ENCODE measurements at places on chromosomes 5 and 9. TPM values are rescaled to one million over a fixed set of nuclear protein-coding genes. Genes with fewer than 3 reads are reported as not detected.

- peak; percentile 62 for DNase-seq
These were observed 31.6 kb downstream of the PTGS1 start for GRCh38 chr9:122402403-122402871.

- DNase-seq, result no peak
These were observed 116.5 kb downstream of the TRPM6 start for GRCh38 chr9:74771262-74771585.

DNA sequence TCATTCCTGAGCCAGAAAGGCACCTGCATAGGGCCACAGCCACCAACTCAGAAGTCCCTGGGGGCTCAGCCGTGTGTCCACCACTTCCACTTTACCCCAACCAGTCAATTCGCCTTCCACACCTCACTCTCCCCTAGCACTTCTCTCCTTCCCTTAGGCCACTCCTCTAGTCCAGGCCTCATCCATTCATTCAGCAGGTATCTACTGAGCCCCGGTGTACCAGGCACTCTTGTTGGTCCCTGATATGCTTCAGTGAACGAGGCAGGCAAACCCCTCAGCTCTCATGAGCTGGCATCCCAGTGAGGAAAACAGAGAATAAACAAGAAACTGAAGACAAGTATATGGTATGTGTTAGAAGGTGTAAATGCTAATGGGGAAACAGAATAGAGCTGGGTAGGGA is 28.7 kb downstream of the NDUFA8 start:
- DNase-seq, result no peak

- DNase-seq, result no peak
These were observed 548.8 kb upstream of the IZUMO3 start for GRCh38 chr9:25094518-25094917.

The BAAT gene
- total RNA-seq, result not detected

GRCh38 chr5:91095786-91096385 is 287.2 kb downstream of the ARRDC3 start:
- no peak for DNase-seq

GRCh38 chr9:126394802-126395201 is 68.2 kb downstream of the MVB12B start:
- no peak for DNase-seq

- DNase-seq, result no peak
These were observed 53.8 kb downstream of the ABHD17B start for GRCh38 chr9:71857159-71857558.

- no peak for DNase-seq
These were observed 77.9 kb upstream of the RPS23 start for GRCh38 chr5:82356021-82356420.

The CCDC183 gene
- 1.3 TPM for total RNA-seq

The ACSL6 gene
- 1.8 TPM for total RNA-seq

DNA sequence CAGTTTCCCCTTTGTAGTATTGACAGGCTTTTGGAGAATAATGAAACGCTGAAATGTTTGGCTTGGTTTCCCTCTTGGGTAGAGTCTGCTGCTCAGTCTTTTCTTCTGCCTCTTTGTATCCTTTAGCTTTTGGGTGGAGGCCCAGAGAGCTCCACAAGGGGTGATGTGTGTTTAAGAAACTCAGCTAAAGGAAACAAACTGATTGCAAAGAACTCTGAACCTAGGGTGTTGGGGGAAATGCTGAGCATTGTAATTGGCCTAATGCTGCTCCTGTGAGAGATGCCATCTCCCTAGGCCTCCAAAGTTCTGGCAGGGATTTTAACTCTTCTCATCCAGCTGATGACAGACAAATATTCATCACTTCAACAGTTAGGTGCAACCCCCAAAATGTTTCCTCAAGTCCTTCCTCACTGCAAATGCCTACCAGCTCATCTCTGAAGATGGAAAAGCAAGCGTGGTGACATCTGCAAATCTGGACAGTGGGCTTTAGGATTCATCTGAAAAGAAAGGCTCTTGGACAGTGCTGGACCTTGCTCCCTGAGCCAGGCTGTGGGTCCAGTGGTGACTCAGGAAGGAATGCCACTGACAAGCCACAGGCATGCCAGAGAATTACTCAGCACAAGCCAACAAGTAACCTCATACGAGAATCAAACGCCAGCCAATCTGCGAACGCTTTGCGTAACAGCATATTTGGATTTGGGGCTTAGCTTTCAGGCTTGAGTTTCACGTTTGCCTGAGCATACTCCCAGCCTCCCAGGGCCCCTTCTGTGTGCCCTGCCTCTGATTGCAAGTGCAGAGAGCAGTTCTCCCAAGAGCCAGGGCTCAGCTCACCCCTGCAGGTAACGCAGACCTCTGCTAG is 30.5 kb upstream of the ZSWIM6 start:
- no peak for DNase-seq

GRCh38 chr9:108528231-108528630 is 327.6 kb downstream of the ACTL7B start:
- no peak for DNase-seq

GRCh38 chr5:127985811-127986325 is 97.7 kb upstream of the SLC12A2 start:
- no peak for DNase-seq

DNA sequence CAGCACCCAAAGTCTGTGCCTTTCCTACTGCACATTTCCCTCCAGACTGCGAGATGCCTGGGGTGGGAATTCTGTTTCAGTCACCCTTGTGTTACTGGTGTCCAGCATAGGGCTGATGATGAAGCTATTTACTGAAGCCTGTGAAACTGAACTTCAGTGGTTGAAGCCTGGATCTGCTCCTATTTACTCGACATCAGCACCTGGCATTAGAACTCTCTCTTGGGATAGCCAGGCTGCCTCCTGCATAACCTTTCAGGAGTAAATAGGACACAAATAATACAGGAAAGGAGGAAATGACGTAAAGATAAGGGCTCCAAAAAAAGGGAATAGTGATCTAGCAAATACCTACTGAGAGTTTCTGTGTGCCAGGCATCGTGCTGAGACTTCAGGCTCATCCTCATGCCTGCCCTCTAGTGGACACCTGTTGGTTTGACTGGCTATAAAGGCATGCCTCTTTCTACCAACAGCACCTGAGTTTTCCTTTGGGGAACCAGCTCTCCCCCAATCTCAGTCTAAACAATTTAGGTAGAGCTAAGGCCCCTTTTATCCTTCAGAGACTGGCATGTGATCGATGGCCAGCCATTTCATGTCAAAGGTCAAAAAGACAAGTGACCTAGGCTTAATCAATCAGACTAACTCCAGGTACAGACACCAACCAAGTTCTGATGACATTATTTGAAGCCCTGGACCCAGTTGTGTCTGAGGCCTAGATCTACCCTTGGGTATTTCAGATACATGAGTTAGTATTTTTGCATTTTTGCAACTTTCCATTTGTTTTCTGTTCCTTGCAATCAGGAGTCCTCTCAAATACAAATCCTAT is 192.1 kb upstream of the TRIM32 start:
- DNase-seq, result no peak

DNA sequence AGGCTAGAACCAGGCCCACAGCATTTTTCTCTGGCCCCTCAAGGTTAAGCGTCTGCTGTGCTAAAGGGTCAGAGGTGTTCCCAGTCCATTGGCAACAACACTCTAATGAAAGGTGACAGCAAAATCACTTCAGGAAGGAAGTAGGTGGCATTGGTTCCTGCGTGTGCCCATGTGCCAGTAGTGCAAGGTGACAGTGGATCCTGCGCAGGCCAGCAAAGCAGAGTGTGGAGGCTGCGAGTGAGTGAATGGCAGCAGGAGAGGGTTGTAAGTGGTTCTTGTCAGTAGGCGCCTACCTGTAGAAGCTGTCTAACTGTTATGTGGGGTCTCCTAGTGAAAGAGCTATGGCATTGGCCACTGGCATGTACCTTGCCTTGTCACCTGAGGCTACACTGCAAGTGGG is 898.2 kb upstream of the TYRP1 start:
- DNase-seq, result no peak

The ZNF883 gene
- 0.16 TPM for total RNA-seq

DNA sequence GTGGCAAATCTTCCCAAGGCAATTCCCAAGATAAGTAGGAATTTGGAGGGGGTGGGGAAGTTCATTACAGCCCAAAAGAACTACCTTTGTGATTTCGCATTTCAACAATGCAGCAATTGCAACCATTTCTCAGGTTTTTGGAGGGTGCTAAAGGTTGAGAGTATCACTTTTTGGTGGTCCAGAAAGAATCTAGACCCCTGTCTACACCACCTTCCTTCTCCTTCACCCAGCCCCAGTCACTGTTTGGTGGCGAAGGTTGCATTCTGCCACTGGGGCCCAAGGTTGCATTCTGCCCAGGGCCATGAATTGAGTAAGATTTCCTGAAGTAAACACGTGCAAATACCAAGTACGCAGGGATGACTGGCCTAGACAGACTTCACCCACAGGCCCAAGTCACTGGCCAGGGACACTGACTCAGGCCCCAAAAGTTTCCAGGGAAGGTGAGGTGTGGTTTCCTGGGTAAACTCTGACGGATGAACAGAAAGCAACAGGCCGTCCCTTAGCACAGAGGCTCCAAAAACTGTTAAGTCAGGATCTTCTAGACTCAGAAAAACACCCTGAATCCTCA is 5.7 kb downstream of the PDE6A start:
- DNase-seq, result no peak

DNA sequence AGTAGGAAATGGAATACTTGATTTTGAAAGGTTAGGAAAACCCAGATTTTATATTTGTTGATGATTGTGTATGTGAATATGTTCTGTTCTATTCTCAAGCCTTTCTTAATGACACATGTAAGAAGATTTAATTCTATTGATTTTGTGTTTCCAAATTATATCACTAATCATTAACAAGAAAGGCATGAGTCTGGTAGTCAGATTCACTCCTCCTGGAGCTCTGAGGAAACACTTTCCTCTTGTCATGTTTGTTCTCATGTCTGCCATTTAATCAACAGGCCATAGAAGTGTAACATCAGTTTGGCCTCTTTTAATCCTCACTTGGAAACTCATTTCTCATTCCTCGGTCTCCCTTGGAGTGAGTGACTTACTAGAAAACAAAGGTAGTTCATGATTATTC is 40.6 kb upstream of the F2R start:
- no peak for DNase-seq

The PCDHB3 gene
- total RNA-seq, result not detected

GRCh38 chr5:158288272-158288657 is 429.3 kb upstream of the CLINT1 start:
- DNase-seq, result no peak

The CLIC3 gene
- total RNA-seq, result not detected

DNA sequence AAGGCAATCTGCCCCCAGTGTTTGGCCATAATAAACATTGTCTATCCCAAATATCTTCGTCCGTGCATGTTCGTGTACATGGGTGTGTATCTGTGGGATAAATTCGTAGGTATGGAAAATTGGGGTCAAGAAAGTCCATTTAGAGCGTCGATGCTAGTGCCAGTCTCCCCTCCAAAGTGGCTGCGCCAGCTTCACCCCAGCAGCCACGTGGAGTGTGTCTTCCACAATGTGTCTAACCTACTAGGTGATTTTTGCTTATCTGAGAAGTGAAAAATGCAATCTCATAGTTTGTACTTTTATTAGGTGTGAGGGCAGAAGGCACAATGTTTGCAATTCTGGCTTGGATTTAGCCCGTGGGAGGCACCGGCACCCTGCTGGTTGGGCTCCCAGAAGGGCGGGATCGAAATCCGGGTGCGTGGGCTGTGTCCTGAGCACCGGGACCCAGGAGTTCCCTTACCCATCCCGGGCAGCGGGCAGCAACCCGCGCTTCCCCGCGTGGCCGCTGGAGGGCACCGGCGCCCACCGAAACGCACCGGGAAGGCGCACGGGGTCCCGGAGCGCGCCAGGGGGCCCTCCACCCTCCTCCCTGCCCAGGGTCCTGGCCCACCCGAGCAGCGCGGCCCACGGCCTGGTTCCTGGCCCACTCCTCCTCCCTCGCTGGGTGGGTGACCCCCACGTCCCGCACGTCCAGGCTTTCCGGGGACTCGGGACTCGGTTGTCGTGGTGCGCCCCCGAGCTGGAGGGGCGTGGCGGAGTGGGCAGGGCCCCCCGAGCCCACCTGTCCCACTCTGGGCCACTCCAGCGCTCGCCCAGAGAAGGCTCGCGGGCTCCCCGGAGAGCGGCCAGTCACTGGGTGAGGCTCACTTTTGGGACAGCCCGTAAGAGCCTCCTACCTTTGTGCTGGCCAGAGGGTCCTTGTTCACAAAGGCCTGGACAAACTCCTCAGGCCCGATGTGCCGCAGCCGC is 55.4 kb upstream of the RNF130 start:
- peak; percentile 73 for DNase-seq

- no peak for DNase-seq
These were observed 70.8 kb downstream of the SERINC5 start for GRCh38 chr5:80185095-80185494.

GRCh38 chr9:3288686-3289085 is 237.1 kb downstream of the RFX3 start:
- DNase-seq, result no peak

The HTR4 gene
- total RNA-seq, result not detected
